ENCODE measurements at places on chromosomes 4 and X.

GRCh38 chrX:15515931-15516330 is 15.3 kb downstream of the BMX start:
- no peak for DNase-seq

- no peak for DNase-seq
These were observed at the start of gene AMMECR1 for GRCh38 chrX:110317820-110318663. AMMECR1 (minus strand) TSS chrX:110318085; CDS start chrX:110318071, 14 bp downstream.

- no peak for DNase-seq
These were observed 34.5 kb downstream of the STBD1 start for GRCh38 chr4:76341063-76341462.

GRCh38 chr4:26878794-26879391 is 18.3 kb downstream of the STIM2 start:
- no peak for DNase-seq

- no peak for DNase-seq
These were observed 255.2 kb upstream of the SFRP2 start for GRCh38 chr4:154044108-154044531.

- no peak for DNase-seq
These were observed 10.7 kb upstream of the YIPF7 start for GRCh38 chr4:44661940-44662622.

GRCh38 chr4:185738820-185739219 is 73.2 kb downstream of the SORBS2 start:
- DNase-seq, result no peak

DNA sequence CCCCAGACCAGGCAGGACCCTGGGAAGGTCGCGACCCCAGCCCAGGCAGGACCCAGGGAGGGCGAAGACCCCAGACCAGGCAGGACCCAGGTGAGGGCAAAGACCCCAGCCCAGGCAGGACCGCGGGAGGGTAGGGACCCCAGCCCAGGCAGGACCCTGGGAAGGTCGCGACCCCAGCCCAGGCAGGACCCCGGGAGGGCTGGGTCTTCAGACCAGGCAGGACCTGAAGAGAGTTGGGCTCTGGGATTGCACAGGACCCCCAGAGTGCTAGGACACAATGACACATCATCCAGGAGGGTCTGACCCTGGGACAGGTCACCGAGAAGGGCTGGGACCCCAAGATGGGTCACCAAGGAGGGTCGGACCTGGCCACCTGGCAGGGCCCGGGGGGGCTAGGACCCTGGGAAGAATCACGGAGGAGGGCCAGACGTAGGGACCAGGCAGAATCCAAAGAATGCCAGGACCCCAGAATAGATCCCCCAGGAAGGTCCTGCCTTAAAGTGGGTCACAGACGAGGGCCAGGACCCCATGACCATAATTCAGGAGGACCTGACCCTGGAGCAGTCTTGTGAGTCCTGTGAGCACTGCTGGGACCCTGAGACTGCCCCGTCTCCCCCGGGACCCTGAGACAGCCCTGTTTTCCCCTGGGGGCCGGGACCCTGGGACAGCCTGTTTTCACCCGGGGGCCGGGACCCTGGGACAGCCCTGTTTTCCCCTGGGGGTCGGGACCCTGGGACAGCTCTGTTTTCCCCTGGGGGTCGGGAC is 1.4 kb downstream of the PCGF3 start:
- DNase-seq, result no peak

GRCh38 chrX:79371640-79372039 is 4.5 kb upstream of the ITM2A start:
- DNase-seq, result no peak

DNA sequence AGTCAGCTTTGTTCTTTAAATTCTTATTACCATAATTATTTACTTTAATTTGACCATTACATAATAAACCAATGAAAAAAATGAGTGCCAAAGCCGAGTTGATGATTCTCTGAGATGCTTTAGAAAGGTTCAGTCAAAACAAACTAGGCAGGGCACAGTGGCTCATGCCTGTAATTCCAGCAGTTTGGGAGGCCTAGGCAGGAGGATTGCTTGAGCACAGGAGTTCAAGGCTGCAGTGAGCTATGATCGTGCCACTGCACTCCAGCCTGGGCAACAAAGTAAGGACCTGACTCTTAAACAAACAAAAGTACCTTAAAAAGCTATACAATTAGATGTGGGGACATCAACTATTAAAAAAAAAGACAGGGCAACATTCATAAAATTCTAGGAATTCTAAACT is 75.0 kb downstream of the AFAP1 start:
- no peak for DNase-seq

GRCh38 chr4:100508691-100509090 is 9.1 kb downstream of the EMCN start:
- DNase-seq, result no peak

GRCh38 chr4:127448986-127449385 is 183.8 kb upstream of the INTU start:
- DNase-seq, result no peak

DNA sequence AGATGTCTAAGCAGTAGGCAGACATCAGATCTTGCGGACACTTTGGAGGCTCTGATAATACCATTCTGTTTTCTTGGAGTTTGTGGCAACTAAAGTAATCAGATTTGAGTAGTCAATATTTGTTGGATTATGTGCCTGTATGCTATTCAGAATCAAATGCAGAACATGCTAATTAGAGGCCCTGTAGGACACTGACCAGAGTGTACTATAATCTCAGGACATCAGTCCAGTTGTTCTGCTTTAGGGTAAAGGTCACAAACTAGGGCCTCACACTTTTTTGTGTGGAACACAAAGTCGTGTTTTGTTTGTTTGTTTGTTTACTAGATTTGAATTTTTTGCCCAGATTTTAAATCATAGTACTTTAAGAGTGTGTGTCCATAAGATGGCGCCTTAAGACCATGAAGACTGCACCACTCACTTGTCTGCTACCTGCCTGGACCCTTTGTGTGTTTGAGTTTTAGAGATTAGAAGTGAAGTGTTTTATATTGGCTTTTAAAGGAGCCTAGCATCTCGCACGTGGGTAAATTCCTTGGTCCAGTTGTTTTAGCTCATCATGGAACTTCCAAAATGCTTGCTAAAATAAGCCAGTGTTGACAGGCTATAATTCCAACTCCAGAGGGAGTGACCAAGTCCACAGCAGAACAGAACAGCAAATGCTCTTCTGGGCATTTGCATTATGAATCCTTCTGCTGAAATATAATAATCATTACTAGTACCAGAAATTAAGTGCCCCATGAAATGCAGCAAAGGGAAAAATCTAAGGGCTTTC is 34.7 kb downstream of the IL13RA1 start:
- DNase-seq, result no peak

- DNase-seq, result no peak
These were observed 163.9 kb downstream of the KDR start for GRCh38 chr4:54961357-54961975.

- DNase-seq, result no peak
These were observed 40.8 kb downstream of the SLC34A2 start for GRCh38 chr4:25696409-25696808.

DNA sequence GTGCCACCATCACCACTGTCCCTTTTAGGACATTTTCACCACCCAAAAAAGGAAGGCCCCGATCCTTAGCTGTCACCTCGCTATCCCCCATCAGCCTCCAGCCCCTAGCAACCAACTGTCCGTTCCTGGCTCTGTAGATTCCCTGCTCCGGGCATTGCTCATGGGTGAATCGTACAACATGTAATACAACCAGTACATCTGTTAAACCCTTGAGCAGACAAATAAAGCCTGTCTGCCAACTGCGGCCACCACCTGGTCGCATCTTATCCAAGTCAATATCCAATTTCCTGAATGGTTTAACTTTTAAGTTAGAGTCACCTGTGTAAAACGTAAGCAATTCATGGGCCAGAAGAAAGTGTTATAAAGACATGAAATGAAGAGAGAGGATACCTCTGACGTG is 251.9 kb downstream of the AFAP1 start:
- no peak for DNase-seq

GRCh38 chrX:84044051-84044450 is 143.9 kb downstream of the RPS6KA6 start:
- no peak for DNase-seq

GRCh38 chrX:38879631-38880220 is 78.5 kb downstream of the MID1IP1 start:
- no peak for DNase-seq

GRCh38 chr4:109005523-109005922 is 242.7 kb upstream of the ETNPPL start:
- no peak for DNase-seq

GRCh38 chr4:56164907-56165306 is 216.2 kb downstream of the CEP135 start:
- no peak for DNase-seq

- DNase-seq, result no peak
These were observed 319 bp upstream of the MAGEH1 start for GRCh38 chrX:55451626-55451989.

- no peak for DNase-seq
These were observed 106.8 kb downstream of the STK32B start for GRCh38 chr4:5157791-5158770.

DNA sequence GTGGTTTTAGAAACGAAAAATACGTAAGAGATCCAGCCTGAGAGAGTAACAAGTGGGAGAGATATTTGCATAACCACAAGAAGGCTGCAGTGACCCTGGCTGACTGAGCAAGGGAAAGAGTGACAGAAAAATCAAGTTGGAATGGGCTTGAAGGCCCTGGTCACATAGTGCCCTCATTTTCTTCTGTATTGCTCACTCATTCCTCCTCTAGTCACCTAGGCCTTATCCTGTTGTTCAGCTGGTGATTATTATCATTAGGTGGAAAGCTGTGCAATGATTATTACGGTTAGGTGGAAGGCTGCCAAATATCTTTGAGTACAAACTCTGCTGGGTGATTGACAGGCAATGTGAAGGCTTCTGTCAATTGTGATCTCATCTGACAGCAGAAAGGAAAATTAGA is 2384.1 kb downstream of the PCDH7 start:
- no peak for DNase-seq

GRCh38 chr4:122038896-122039295 is 87.0 kb upstream of the TRPC3 start:
- no peak for DNase-seq

DNA sequence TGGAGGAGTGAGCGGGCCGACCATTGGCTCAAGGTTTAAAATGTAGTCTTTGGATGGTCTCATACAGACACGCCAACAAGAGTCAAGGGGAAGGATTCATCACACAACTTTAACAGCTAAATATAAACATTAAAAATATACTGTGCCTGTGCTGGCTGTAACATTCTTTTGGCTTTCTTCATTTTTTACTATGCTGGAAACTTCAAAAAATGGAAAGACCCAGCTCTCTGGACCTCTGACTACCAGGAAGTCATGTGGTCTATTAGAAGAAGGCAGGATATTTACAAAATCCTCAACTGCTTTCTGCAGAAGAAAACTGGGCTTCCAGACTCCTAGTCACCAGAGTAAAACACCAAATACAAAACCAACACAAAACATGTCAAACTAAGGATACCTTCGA is 49.8 kb upstream of the KLF3 start:
- DNase-seq, result no peak

DNA sequence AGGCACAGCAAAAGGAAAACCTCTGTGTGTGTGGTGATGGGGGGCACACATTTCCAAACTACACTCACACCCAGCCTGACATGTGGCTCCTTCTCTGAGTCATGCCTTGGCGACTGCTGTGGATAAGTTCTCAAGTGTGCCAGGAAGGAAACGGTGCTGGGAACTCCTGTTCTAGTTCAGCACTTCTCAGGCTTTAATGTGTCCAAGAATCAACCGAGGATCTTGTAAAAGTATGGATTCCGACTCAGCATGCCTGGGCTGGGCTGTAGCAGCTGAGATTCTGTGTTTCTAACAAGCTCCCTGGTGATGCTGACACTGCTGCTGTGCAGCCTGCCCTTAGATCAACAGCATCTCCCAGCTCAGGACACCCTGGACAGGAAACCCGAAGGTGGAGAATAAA is 20.2 kb downstream of the CLNK start:
- DNase-seq, result no peak

DNA sequence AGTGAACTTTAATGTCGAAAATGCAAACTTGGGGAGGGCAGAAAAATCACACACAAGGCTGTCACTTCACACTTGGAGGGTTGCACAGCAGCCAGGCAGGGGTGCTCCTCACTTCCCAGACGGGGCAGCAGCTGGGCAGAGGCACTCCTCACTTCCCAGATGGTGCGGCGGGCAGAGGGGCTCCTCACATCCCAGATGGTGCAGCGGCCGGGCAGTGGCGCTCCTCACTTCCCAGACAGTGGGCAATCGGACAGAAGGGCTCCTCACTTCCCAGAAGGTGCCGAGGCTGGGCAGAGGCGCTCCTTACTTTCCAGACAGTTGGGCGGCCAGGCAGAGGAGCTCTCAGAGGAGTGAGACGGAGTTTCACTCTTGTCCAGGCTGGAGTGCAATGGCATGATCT is 90.6 kb downstream of the HMGB3 start:
- no peak for DNase-seq

DNA sequence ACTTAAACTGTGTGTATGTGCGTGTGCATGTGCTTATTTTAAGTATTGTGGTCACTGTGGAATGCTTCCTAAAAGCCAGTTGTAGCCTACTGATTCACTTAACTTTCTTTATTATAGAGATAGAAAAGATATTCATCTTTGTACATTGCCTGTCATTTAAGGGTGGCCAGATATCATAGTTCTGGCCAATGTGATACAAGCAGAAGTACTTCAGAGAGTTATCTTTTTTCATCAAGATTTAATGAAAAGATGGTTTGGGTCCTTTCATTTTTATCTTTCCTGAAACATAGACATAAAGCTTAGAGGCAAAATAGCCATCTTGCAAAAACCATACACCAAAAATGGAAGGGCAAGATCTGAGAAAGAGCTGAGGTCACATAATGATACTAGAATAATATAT is 744.7 kb upstream of the ADGRL3 start:
- no peak for DNase-seq

- DNase-seq, result no peak
These were observed 30.8 kb downstream of the DAPP1 start for GRCh38 chr4:99847362-99847976.

DNA sequence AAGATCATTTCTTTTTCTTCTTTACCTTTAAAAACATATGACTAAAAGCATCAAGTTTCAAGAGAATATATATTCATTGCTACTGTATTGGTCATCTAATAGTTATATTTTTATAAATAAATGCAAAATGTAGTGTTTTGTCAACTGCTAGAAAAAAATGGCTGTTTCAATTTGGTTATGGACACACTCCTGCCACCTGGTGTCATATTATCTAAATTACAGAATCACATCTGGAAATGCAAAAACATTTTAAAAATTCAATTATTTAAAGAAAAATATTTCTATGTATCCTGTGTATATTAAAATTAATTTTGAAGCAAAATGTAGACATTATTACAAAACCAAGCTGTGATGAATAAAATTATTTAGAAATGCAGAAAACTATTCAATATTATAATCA is 329.4 kb upstream of the PCDH18 start:
- DNase-seq, result no peak

Data from anterior cingulate cortex (tissue), 58 donors.